Tibial artery (tissue), 4 donors: ENCODE measurements at places on chromosomes 2 and 18.

DNA sequence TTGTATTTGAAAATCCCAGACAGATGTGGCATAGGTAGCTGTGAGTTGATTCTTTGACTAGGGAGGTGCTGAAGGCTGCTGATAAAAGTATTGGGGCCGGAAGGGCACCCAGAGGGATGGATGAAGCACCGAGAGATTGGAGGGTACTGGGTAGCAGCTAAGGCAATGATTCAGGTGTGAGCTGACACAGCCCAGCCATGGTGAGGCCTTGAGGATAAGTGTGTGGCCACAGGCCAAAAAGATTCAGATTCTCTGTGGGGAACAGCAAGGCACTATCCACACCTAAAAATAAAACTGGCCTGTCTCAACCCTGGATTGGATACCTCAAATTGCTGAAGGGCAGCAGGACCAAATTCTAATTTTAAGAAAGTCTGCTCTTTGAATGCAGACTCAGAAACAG lies 35.2 kb downstream of the RDH14 start:
- no peak for DNase-seq

DNA sequence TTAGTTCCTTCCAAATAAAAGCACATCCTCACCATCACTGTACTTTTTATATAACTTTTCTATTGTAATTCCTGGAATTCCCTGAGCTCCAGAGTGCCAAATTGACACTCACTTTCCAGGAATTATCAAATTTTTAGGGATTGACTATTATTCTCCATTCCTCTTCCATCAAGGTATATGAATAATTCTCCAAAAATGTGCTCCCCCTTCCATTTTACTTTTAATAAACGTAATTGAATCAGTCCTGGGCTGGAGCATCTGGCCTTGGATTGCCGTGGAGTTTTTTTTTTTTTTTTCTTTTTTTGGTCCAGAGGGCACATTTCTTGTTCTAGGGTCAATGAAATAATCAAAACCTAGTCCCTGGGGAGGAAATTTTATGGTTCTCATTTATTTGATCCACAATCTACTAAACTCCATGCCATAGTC lies 304.3 kb downstream of the CDCA7 start:
- DNase-seq = no peak

DNA sequence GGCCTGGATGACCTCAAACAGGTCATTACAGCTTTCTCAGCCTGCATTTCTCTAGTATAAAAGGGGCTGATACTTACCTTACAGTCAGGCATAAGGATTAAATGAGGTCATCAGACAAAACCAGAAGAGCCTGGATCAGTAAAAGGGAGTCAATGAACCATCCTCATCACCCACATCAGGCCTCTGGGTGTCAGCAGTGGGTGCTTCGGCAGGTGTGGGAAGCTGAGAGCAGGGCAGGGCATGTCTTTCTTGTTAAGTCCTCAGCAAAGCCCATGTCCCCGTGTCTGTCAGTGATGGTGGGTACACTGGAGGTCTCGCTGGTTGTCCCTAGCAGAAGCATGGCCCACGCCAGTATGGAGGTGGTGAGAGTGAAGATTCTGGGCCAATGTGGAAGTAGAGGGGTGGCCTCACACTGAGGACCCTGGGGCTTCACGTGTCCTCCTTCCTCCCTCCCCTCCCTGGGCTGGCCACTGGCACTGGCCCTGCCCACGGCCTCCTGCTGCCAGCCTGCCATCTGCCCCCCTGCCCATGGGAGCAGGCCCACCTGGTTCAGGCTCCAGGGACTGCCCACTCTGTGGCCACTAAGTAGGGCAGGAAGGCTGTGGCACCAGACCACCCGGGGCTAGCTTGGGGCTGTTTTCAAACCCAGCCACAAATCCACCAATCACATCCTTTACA lies 4.4 kb downstream of the ADRA2B start:
- DNase-seq = peak; percentile 53

DNA sequence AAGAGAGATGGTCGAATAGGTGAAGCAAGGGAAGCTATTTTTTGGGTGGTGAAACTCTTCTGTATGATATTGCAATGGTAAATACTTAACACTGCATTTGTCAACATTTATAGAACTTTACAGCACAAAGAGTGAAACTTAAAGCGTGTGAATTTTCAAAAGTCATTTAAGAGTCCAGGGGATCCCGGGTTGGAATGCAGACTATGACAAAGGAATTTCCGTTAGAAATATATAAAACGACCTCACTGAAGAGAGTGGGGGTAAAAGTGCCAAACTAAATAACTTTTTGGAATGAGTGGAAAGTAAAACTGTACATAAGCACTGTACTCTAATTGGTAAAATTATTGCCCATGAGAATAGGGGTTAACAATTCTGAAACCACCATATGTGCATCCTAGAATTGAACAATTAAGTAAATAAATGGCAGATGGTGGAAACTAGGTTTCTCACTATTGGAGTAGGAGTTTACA lies 191.0 kb upstream of the FN1 start:
- DNase-seq = no peak

GRCh38 chr2:7013471-7014160 lies 96.4 kb downstream of the RNF144A start:
- no peak for DNase-seq

GRCh38 chr2:107088156-107088555 lies 202.2 kb upstream of the ST6GAL2 start:
- DNase-seq = no peak

GRCh38 chr18:61609131-61609530 lies 275.9 kb downstream of the CDH20 start:
- DNase-seq = no peak

DNA sequence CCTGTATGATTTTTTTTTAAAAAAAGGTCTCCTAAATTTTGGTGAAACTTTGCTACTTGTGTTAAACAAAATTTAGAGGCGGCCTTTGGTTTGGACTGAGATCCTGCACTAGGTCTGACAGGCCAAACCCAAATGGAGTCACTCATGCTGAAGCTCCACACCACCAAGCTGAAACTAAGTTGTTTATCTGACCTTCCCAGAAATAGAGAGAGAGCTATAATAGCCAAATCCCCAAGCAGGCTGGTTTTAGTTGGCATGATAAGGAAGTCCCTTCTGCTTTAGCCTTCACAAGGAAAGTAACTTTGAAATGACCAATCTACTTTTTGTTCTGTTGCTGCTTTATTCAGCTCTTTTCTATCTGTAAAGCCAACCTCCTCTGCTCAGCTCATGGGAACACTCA lies 17.1 kb upstream of the THUMPD2 start:
- no peak for DNase-seq

GRCh38 chr18:37554399-37554787 lies 11.2 kb downstream of the CELF4 start:
- no peak for DNase-seq

DNA sequence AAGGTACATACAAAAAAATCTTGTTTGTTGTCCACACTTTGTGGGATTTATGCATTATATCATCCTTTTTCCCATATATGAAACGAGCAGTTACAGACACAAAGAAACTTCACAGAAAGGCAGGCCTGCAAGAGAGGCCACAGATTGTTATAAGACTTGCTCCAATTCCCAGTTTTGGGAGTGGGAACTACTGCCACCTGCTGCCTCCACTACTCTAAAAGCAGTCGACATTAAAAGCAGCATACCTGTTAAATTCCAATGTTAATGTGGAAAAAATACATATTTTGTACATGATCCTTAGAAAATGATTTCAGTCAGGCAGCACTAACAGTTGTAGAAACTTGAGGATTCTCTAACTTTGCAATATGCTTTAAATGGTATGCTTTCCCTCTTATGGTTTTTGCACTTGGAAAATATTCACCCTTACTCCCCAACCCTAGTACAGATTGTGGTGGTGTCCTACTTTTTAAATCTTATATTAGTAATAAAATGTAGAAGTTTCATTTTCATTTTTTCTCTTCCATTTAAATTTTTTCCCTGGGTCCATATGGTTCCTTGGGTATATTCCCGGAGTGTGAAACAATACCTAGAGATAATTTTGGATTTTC lies 37.9 kb downstream of the SLC38A11 start:
- peak; percentile 63 for DNase-seq

DNA sequence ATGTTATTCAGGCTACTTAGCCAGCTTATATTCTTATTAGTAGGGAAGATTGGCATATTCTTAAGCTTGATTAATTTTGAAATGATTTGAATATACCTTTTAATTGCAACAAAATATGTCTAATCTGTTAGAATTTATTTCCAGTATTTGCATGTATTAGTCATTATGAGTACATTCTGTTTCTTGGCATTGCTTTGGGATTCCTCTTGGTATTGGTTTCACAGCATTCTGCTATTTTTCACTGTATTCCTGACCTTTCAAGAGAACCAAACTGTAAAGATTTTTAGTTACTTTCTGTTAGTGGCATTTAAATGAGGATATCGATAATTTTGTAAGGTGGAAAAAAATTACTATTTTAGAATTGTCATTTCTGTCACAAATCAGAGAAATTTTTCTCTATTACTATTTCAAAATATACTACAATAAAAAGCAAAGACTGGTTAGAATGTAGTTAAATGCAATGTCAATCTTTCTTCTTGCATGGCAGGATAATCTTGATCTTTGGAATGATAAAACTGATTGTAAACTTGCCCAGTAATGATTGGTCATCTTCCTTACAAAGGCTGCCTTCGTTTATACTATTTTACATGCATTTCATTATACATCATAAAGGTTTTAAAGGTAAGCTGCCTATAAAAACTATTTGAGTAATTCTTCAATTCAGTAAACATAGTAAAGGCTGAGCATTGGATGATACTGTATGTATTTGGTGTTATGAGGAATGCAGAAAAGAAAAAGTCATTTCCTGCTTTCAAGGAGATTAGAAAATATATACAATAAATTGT lies 86.1 kb downstream of the SLC4A10 start:
- DNase-seq = no peak

GRCh38 chr2:26530696-26531095 lies 52.8 kb upstream of the OTOF start:
- peak; percentile 27 for DNase-seq

- DNase-seq = no peak
Observed at GRCh38 chr2:180618570-180618969, 361.8 kb upstream of the UBE2E3 start.

DNA sequence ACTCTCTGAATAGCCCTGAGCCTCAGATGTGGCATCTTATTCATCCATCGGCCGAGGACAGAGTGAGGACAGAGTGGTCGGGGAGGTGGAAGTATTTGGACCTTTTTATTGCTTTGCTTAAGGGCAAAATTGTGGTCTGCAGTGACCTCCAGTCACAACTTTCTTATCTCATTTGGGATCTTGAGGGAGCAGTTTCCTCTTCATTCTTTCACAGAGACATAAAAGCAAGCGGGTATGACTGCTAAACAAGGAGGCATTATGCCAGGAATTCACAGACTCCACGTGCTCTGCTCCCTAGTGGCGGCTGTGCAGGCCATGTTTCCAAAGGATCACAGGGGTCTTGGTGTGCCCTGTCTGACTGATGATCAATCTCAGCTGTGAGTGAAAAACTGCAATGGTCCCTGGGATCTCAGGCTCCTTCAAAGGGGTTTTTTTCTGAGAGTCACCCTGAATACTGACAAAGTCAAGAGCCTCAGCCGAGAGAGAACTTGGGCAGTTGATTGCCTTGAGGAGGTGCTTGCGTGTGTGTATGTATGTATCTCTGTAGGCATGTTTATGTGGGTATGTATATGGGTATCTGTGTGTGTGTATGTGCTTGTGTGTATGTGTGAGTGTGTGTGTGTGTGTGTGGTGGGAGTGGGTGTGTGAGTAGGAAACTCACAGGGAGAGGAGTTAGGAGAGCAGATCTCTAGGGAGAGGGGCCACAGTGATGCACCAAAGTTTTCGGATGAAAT lies 47.7 kb downstream of the RAPGEF4 start:
- DNase-seq = no peak

DNA sequence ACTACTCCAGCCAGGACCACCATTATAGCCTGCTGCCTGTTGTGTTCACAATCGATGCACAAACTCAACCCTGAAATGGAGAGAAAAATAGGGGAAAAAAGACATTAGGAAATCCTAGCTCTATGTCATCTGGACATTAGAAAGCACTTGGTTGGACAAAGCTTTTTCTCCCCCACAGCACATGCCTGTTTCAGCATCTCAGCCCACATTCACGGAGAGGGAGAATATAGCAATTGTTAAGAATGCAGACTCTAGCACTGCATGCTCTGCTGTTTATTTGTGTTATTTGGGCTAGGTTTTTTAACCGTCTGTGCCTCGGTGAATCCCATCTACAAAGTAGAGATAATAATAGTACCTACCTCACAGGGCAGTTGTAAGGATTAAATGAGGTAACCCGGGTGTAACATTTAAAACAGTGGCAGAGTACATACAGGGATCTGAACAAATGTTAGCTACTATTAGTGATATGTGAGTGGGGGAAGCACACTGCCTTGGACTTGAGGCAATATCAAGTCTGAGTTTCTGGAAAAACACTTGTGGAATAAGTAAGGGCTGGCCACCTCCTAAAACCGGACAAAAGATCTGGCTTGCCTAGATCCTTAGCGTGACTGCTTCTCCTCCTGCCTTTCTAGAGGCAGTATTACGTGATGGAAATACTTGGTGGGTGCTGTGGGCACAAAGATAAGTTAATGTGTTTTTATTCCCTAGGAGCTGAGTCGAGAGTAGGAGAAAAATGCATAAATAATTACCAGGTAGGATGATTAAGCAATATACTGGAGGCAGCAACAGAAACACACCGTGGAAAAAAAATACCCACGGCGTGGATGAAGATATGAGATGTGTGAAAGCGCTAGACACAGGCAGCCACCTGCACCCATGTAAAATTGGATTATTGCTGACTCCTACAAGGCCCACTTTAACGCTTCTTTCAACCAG lies 1.0 kb upstream of the PPP1CB start:
- DNase-seq = no peak

GRCh38 chr18:6948281-6949055 lies 169.1 kb downstream of the LAMA1 start:
- DNase-seq = no peak

- no peak for DNase-seq
Observed at GRCh38 chr2:22970284-22970975, 414.5 kb upstream of the KLHL29 start.

GRCh38 chr18:76351961-76352581 lies 143.0 kb downstream of the ZNF516 start:
- no peak for DNase-seq

DNA sequence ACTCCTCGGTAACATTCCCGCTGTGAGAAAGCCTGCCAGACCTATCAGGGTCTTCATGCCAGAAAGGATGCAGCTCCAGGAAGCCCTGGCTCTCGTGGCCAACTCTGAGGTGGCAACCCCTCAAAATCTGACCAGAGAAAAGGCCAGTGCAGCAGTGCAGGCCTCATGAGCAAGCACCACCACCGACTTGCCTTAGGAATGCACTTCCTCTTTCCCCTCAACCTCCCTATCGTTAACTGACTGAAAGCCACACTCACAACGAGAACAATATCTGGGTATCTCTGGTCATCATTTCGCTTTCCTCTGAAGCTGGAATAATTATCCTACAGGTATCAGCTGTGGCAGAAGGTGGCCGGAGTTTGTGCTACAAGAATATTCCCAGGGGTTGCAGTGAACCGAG lies 101.4 kb upstream of the POU3F3 start:
- no peak for DNase-seq

- DNase-seq = no peak
Observed at GRCh38 chr2:137968477-137969417, 4.5 kb downstream of the HNMT start.

- no peak for DNase-seq
Observed at GRCh38 chr2:174607989-174608865, 10.6 kb upstream of the WIPF1 start.
